Stimulated activated CD4-positive, alpha-beta T cell treated with anti-CD3 and anti-CD28 coated beads, Interleukin-1b, Interleukin-23, amount 100 ng/mL, for 24 hours (primary cell): ENCODE measurements at places on chromosomes 1 and 21.

- no peak for DNase-seq
These were observed 29.1 kb upstream of the SEC16B start for GRCh38 chr1:177998696-177999631.

DNA sequence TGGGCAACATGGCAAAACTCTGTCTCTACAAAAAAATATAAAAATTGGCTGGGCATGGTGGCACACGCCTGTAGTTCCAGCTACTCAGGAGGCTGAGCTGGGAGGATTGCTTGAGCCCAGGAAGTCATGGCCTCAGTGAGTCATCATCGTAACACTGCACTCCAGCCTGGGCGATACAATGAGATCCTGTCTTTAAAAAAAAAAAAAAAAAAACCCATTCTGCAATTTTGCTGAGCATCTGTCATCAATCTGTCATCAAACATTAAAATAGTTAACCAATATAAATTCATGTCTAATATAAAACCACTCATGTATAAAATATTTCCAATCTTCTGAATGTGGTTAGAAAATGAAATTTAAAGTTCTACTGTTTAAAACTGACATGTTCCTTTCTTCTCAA, 56.9 kb downstream of the LPAR3 start:
- DNase-seq: no peak

DNA sequence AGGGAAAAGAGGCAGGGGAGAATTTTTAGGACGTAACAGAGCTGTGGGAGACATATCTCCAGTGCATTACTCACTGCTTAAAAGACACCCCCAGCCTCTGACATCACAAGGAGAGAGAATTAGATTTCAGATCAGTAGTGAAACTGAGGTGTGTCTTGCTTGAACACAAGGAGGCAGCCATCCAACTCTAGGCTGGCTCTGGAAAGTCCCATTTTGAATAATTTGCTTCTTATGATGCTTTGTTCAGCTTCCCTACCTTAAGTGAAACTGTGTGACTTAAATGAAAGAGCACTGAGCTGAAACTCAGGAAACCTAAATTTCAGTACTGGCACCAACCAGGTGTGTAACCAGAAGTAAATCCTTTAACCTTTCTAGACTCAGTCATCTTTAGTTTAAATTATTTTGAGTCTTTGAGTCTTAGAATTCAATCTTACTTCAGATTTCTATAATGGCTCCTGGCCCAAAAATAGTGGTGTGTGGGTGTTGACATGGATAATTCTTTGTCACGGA, 251.6 kb upstream of the SGIP1 start:
- DNase-seq: peak; percentile 53

GRCh38 chr1:10905841-10906655, 106.4 kb upstream of the TARDBP start:
- no peak for DNase-seq

- DNase-seq: no peak
These were observed 139.6 kb downstream of the CAMTA1 start for GRCh38 chr1:6924891-6925290.

GRCh38 chr1:38270849-38271633, 224.4 kb upstream of the POU3F1 start:
- no peak for DNase-seq

- DNase-seq: no peak
These were observed 312.6 kb downstream of the SIPA1L2 start for GRCh38 chr1:232317350-232317749.

DNA sequence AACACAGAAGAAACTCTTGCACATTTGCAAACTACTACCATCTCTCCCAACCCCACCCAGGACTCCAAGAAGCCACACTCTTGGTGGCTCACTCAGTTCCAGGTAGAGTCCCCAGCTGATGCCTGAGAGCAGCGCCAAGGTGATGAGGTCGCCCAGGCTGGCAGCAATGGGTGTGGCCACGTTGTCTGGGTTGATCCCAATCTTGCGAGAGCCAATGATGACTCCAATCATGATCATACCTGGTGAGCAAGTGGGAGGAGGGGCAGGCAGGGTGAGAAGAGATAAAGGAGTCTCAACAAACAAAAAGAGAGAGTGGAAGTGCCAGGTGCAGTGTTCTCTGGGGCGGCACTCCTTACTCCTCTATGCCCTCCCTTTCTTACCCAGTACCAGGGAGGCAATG, 14.4 kb downstream of the SLC41A1 start:
- no peak for DNase-seq

- DNase-seq: no peak
These were observed 27.6 kb upstream of the SNX27 start for GRCh38 chr1:151584278-151584677.

- DNase-seq: peak; percentile 51
These were observed 4.8 kb upstream of the CRYBG2 start for GRCh38 chr1:26358411-26359384.

- DNase-seq: no peak
These were observed 33.0 kb downstream of the AK4 start for GRCh38 chr1:65180977-65181376.

- no peak for DNase-seq
These were observed 1.4 kb downstream of the PEA15 start for GRCh38 chr1:160206421-160207117.

GRCh38 chr1:205688171-205689080, 8.1 kb upstream of the SLC45A3 start:
- DNase-seq: no peak

- DNase-seq: no peak
These were observed 6.7 kb downstream of the ABCG1 start for GRCh38 chr21:42225571-42226155.

- no peak for DNase-seq
These were observed 760 bp upstream of the NPHP4 start for GRCh38 chr1:5992814-5993555.

DNA sequence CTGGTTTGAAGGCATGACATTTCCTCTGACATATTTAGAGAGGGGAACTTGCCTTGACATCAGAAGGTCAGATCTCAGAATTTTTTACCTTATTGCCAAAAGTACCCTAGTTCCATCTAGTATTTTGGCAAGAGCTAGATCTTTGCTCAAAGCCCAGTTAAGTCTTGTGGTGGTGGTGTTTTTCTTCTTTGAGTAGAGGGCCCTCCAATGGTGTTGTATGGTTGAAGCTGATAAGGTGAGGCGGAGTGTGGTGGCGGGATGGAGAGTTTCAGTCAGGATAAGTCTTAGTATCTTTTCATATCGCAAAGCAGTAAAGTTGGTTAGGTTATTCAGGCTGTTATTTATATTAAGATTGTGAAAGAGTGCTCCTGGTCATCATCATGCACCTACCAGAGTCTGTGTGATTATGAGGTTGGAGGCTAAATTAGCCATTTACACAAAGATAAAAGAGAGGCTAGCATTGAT, 20.1 kb upstream of the MACF1 start:
- no peak for DNase-seq

GRCh38 chr1:29124366-29125236, 898 bp upstream of the TMEM200B start:
- no peak for DNase-seq

DNA sequence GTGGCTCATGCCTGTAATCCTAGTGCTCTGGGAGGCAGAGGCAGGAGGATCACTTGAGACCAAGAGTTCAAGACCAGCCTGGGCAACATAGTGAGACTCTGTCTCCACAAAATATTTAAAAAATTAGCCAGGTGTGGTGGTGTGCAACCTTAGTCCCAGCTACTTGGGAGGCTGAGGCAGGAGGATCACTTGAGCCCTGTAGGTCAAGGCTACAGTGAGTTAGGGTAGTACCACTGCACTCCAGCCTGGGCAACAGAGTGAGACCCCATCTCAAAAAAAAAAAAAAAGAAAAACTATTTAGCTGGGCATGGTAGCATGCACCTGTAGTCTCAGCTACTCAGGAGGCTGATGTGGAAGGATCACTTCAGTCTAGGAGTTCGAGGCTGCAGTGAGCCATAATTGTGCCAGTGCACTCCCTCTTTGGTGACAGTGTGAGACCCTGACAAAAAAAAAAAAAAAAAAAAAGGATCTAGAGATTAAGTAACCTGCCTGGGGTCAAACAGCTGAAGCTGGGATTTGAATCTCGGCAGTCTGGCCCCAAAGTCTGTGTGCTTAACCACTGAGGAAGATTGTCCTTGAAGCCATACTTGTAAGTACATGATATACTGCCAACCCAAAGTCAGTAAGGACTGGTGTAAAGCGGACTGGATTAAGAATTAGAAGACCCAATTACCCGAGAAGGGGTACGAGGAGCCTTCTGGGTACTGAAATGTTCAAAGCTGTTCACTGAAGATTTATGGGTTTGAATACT, 31.8 kb downstream of the LRRN2 start:
- no peak for DNase-seq

GRCh38 chr1:76125473-76126219, 51.1 kb downstream of the ST6GALNAC3 start:
- no peak for DNase-seq

DNA sequence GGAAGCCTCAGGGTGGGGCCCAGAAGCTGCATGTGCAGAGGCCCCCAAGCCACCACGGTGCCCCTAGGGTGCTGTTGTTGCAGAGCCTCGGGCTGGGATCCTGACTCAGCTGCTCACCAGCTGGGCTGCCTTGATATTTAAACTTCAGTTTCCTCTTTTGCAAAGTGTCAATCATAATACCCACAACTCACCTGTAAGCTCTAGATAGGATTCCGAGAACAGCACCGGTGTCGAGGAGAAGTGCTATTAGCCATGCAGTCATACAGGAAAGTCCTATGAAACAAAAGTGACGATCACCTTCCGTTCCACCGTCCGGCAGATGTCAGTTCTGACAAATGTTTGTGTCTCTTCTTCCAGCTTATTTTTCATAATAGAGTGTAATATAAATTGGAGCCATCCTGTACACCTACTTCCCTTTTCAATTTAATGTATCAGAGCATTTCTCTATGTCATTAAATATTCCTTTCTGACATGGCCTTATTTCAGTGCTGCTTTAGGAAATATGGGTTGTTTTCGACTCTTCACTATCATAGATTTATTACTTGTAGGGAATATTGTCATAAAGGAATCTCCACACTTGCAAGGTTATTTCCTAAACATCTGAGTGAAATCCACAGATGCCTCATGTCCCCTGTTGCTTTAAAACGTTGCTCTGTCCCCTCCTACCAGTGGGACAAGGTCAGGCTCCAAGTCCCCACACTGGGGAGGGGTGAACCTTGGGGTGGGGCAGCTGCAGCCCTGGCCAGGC, 100.8 kb downstream of the SIK1 start:
- DNase-seq: no peak

GRCh38 chr21:41317063-41317392, 427 bp downstream of the FAM3B start:
- DNase-seq: no peak

DNA sequence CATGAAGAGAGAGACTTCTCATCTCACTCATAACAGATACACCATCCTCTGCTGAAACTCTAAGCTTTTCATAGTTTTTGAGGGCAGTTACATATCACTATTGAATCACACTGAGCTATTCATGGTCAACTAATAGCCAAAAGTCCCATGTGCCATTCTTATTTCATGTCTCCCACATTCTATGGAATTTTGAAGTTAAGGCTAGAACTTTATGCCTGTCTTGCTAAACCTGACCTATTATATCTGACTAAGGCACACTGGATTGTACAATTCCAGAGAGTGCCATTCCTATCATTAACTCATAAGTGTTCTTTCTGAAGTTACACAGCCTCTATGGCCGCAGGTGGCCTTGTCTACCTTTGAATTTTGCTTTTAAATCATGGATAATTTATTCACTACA, 254.3 kb downstream of the PTPRC start:
- no peak for DNase-seq

DNA sequence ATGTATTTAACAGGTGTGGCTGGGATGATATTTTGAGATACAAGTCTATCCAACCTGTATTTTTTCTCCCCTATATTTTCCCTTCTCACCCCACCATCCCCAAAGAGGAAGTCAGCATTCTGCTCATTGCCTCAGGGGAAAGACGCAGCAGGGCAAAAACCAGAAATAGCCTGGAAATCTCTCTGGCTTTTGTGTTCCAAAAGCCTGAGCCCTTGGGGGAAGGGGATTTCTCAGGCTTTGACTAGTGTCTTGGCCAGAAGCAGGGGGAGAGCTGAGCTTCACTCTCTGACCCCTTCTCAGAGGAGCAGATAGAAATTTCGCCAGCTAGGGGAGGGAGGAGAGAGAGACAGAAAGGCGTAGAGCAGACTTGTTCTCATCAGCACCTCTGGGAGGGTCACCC, 244.7 kb downstream of the RRAGC start:
- DNase-seq: no peak

DNA sequence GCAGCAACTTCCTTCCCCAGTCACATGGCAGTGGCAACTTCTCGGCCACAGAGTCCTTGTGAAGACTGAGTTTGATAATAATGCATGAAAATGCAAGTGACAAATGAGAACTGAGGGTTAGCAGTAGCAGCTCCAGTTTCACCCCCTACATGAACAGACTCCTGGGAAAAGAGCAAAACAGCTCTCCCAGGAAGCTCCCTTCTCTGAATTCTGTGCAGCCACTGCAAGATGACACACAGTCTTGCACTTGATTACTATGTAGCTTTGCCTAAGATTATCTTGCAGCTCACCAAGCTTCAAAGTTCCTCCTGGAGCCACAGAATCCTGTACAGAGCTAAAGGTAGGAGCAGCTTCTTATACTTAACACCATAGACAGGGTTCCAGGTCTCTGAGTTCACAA, 4.7 kb downstream of the PGBD5 start:
- no peak for DNase-seq

DNA sequence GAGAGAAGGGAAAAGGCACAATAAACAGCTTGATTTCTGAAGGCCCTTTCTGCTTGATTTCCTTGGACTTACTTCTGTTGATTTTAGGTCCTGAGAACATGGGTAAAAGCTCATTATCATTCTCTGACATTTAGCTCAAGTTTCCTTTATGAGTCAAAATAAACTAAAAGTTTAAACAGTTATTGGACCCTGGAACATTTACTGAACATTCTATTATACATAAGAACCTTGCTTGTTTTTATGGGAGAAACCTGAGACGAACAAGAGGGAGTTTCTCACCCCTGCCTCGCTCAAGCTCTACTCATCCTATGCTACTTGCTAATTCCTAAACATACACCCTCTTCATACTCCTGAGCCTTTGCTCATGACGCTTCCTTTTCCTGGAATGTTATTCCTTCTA, 538.3 kb upstream of the PKN2 start:
- DNase-seq: no peak

- no peak for DNase-seq
These were observed 48.0 kb downstream of the DNAI4 start for GRCh38 chr1:66876664-66877063.

GRCh38 chr1:198864695-198865094, 225.9 kb downstream of the PTPRC start:
- no peak for DNase-seq

GRCh38 chr1:109570414-109570813, 22.0 kb downstream of the GNAI3 start:
- no peak for DNase-seq

DNA sequence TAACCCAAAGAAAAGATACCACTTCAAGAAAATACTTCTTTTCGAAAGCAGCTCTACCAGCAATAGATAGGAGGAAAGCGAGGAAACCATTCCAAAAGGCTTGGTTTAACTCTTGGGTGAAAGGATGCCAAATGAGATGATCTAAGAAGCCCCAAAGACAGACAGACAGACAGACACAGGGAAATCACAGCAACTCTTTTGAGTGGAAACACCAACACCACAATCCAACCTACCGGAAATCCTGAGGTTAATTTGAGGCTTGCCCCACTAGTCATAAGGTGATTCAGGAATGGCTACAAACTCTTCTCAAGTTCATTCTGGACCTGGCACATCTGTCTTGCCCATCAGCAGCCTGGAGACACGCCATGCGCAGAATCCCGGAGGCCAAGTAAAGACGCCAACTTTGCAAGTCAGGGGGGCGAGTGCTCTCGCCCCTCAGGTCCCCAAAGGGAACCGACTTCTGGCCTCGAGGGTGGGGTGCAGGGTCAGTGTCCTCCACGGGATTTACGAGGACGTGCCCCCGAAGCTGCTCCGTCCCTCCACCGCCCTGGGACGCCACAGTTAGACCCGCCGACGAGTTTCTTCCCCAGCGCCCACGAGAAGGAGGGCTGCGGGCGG, 778 bp downstream of the EVI5 start:
- DNase-seq: peak; percentile 25
